Left cardiac atrium (tissue), 4 donors: ENCODE measurements at places on chromosomes 1 and 21. TPM values are rescaled to one million over a fixed set of nuclear protein-coding genes. Genes with fewer than 3 reads are reported as not detected.

The LPAR3 gene
- 22.1 TPM for total RNA-seq

The BGLAP gene
- total RNA-seq = 0.47 TPM

The PROK1 gene
- total RNA-seq = 0.60 TPM

The RNF186 gene
- total RNA-seq = not detected

The SOD1 gene
- total RNA-seq = 305 TPM

The PRAMEF26 gene
- not detected for total RNA-seq

The WNT4 gene
- not detected for total RNA-seq

The KCNAB2 gene
- total RNA-seq = 13.2 TPM
